Bronchus fibroblast of lung (primary cell): ENCODE measurements at places on chromosomes 3 and 15. TPM values are rescaled to one million over a fixed set of nuclear protein-coding genes. Genes with fewer than 3 reads are reported as not detected.

The LRRN1 gene
- 0.17 and 0.30 TPM in 2 replicates for total RNA-seq

The MUC20 gene
- under 0.01 and 0.15 TPM in 2 replicates for total RNA-seq

The C3orf85 gene
- not detected in 2 replicates for total RNA-seq

The ATP6V1A gene
- 28.4 and 35.8 TPM in 2 replicates for total RNA-seq

The PLA2G4F gene
- not detected in 2 replicates for total RNA-seq

The TRPM1 gene
- not detected in 2 replicates for total RNA-seq

The GOLGA8Q gene
- not detected in 2 replicates for total RNA-seq

The SEMA5B gene
- not detected in 2 replicates for total RNA-seq

The SRGAP3 gene
- 1.2 and 1.7 TPM in 2 replicates for total RNA-seq

The IQCH gene
- total RNA-seq, result 1.9 and 3.5 TPM in 2 replicates

The LDHAL6B gene
- total RNA-seq, result not detected in 2 replicates

The ITPKA gene
- total RNA-seq, result 12.4 and 15.6 TPM in 2 replicates

The TICRR gene
- total RNA-seq, result 8.0 and 10.3 TPM in 2 replicates

The SYNM gene
- total RNA-seq, result 1.6 and 1.8 TPM in 2 replicates

The NR1I2 gene
- total RNA-seq, result under 0.01 and 0.34 TPM in 2 replicates

The EXD1 gene
- not detected in 2 replicates for total RNA-seq

The OCA2 gene
- under 0.01 TPM in 1 of 2 replicates, not detected in the other for total RNA-seq

The TMEM42 gene
- total RNA-seq, result 39.5 and 40.7 TPM in 2 replicates

The LTF gene
- not detected in 2 replicates for total RNA-seq

The ST8SIA2 gene
- 0.15 TPM in 1 of 2 replicates, not detected in the other for total RNA-seq

The KIF7 gene
- 7.6 and 8.6 TPM in 2 replicates for total RNA-seq

The ROPN1 gene
- total RNA-seq, result not detected in 2 replicates

The CACNA2D2 gene
- total RNA-seq, result 0.15 and 0.17 TPM in 2 replicates

The DUOXA1 gene
- 0.50 TPM in 1 of 2 replicates, not detected in the other for total RNA-seq

The CHRFAM7A gene
- 0.15 TPM in 1 of 2 replicates, not detected in the other for total RNA-seq

The PDCD10 gene
- total RNA-seq, result 46.2 and 47.7 TPM in 2 replicates

The CNTN3 gene
- total RNA-seq, result 0.45 and 0.84 TPM in 2 replicates

The GOLGA8O gene
- not detected in 2 replicates for total RNA-seq

The ATP13A5 gene
- total RNA-seq, result not detected in 2 replicates

The RASGRP1 gene
- total RNA-seq, result not detected in 2 replicates

The OXTR gene
- total RNA-seq, result 7.3 and 7.6 TPM in 2 replicates

The ZNF620 gene
- total RNA-seq, result 0.67 and 1.0 TPM in 2 replicates
